AG08395 (cell line): ENCODE measurements at places on chromosomes 3 and 15.

- no peak for DNase-seq
These were observed 68.9 kb downstream of the IL20RB start for GRCh38 chr3:137026701-137027100.

DNA sequence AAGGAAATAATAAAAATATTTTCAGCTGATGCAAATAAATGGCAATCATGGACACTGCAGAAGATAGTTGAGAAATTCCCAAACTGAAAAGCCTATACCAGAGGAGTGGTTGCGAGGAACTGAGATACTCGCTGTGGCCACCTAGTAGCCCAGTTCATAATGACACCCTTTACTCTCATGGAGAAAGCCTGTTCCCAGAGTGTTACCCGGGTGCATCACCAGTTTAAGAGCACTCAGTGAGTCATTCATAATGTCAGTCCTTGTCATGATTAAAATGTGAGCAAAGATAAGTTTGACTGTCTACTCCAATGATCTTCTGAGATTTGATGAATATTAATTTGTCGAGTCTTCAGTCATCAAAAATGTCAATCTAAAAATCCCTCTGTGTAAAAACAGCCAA, 138.4 kb upstream of the LRRC3B start:
- no peak for DNase-seq

DNA sequence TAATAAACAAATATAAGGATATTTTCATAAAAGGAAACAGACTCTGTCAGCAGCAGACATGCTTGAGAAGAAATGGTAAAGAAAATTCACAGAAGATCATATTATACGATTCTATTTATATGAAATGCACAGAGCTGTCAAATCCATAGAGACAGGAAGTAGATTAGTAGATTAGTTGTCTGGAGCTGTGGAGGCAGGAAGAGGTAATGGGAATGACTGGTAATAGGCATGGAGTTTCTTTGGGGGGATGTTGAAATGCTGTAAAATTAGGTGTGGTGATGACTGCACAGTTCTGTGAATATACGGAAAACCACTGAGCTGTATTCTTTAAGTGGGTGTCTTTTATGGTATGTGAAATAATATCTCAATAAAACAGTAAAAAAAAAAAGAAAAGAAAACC, 35.3 kb downstream of the CEP152 start:
- no peak for DNase-seq

- no peak for DNase-seq
These were observed 25.8 kb upstream of the CELF6 start for GRCh38 chr15:72345806-72346205.

DNA sequence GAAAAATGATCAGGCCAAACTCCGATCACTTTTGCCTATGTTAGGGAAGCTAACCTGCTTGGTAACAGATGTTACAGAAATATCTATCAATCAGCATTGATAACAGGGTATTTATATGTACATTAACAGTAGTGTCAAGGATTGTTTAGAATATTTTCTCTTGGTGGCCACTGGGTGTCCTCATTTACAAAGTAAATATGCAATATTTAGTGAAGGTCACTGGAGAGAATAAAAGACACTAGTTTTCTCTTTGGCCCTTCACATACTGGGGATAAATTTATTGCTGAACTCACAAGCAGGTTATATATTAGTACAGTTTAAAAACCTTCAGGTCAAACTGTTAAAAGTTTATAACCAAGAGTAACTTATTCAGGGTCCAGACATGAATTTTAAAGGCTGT, 69.0 kb downstream of the TIGIT start:
- peak; percentile 55 for DNase-seq

GRCh38 chr15:85388566-85389305, 8.3 kb downstream of the AKAP13 start:
- no peak for DNase-seq

- DNase-seq: no peak
These were observed 29.7 kb upstream of the FBLN2 start for GRCh38 chr3:13519006-13519791.
